Ascending aorta (tissue), 2 donors: ENCODE measurements at places on chromosomes 5 and 9. TPM values are rescaled to one million over a fixed set of nuclear protein-coding genes. Genes with fewer than 3 reads are reported as not detected.

Gene QRFP
- not detected for total RNA-seq

Gene SLC6A3
- total RNA-seq, result not detected

Gene ENTPD8
- not detected for total RNA-seq

Gene SLC28A3
- not detected for total RNA-seq

DNA sequence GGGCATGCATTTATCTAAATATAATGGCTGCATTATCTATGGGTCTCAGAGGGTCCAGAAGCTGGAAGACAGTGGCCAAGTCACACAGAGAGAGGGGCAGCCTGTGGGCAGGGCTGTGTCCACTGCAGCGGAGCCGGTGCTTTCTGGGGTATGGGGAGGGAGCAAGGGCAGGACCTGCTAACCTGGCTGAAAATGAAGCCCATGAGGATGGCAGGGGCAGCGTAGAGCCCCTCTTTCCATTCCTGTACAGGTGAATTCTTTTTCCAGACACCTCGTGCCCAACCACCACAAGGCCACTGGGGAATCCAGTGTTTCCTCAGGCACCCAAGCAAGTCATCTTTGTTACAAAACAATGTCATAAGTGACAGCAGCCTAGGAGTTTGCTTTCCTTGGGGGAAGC, 305.9 kb upstream of the IRX4 start:
- DNase-seq, result no peak

DNA sequence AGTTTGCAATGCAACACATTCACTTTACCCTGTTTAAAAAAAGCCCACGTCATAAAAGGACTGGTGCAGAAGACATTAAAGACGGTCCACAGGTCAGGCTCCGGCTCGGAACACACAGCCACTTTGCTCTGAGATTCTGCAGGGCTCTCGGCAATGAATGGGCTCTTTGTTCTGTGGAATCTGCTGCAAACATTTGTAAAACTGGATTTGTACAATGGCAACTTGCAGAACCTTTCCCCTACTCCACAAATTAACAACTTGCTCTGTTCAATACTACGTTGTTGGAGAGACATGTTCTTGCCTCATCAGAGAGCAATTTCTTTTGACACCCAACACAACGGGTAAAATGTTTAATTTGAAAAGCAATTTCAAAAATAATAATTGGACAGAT, 13.0 kb upstream of the NR5A1 start:
- DNase-seq, result no peak

- DNase-seq, result no peak
Measured at GRCh38 chr5:150502106-150502505, 5.8 kb upstream of the NDST1 start.

DNA sequence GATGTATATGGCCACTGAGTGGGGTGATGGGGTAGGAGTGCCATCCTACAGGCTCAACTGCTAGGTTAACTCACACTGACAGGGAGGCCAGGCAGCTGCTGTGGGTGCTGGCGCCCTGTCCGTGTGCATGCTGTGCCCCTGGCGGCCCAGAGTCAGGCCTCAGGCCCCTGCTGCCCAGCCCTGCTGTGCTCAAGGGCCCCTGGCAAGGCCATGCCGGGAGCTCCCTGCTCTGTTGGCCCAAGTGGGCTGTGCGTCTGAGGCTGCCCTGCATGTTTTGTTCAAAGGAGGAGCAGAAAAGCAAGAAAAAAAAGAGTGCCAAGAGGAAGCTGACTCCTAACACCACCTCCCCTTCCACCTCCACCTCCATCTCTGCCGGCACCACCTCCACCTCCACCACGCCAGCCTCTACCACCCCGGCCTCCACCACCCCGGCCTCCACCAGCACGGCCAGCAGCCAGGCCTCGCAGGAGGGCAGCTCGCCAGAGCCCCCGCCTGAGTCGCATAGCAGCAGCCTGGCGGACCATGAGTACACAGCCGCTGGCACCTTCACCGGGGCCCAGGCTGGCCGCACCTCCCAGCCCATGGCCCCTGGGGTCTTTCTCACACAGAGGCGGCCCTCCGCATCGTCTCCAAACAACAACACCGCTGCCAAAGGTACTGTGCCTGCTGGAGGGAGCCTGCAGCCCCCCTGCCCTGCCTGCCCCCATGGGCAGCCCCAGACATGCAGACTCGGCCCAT, 100.1 kb downstream of the PHF2 start:
- peak; percentile 60 for DNase-seq

DNA sequence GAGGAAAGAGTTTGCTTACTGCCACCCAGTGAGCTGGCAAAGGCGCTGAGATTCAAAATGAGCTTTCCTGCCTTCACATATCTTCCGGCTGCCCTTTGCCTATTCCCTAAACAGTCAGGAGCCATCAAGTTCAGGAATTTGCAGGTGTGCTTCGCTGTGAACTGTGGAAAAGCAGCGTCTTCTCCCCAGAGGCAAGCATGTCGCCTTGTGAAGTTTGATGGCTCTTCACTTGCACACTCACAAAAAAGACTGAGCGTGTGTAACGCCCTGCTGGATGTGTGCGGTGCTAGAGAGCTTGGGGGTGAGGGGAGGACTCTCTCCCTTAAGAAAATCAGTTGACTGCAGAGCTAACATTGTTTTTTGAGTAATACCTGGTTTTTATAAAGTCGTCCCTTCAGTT, 288.7 kb downstream of the DOCK8 start:
- DNase-seq, result no peak
